Stimulated activated CD8-positive, alpha-beta memory T cell treated with anti-CD3 and anti-CD28 coated beads, Interleukin-4, amount 100 ng/mL, for 1 hour (primary cell): ENCODE measurements at places on chromosomes 2 and 18.

- no peak for DNase-seq
Observed at GRCh38 chr2:140353541-140353940, 1573.4 kb upstream of the NXPH2 start.

DNA sequence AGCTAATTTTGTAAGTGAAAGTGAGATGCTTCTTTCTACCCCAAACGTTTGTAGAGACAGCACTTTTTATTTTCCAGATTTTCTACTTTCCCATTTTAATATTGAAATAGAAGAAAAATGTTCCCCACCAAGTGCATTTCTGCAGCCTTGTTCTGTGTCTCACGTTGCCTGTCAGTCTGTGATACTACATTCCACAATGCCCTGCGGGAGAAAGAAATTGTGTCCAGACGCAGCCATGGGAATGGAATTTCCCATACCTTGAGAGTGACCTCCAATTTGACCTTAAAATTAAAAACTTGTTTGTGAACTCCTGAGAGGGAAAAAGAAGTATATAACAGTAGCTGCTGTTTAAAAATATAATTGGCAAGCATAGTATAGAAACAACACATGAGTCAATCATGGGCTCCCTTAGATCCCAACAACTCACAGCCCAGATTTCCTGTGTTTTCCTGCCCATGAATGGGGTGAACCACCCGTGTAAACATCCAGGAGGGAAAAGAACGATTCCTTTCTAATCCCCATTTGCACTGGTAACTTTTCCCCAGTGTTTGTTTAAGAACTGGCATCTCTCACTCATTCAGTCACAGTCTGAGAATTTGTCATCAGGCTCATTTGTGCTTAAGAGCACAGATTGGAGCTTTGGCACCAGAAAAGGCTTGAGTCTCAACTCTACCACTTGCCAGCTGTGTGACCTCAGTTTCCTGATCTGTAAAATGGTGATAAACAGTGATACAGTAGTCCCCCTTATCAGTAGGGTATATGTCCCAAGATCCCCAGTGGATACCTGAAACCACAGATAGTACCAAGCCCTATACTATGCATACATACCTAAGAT, 166.1 kb upstream of the ZNF521 start:
- DNase-seq = no peak

DNA sequence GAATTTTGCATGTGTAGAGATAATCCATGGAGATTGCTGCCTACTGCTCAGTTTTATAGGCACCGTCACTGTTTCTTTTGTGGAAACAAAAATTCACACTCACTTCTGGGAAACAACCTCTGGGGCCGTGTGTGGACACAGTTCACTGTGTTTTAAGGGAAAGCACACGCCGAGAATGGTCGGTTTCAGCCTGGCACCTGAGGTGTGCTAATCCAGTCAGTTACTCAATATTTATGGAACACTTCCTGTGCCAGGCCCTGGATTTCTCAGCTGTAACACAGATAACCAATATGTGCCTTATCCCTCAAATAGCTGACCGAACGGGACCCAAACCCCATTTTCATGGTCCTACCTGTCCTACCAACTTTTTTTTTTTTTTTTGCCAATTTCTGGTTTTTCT, 179.6 kb downstream of the MGAT5 start:
- DNase-seq = no peak

GRCh38 chr2:12005886-12006681, 259.7 kb downstream of the LPIN1 start:
- DNase-seq = peak; percentile 27

DNA sequence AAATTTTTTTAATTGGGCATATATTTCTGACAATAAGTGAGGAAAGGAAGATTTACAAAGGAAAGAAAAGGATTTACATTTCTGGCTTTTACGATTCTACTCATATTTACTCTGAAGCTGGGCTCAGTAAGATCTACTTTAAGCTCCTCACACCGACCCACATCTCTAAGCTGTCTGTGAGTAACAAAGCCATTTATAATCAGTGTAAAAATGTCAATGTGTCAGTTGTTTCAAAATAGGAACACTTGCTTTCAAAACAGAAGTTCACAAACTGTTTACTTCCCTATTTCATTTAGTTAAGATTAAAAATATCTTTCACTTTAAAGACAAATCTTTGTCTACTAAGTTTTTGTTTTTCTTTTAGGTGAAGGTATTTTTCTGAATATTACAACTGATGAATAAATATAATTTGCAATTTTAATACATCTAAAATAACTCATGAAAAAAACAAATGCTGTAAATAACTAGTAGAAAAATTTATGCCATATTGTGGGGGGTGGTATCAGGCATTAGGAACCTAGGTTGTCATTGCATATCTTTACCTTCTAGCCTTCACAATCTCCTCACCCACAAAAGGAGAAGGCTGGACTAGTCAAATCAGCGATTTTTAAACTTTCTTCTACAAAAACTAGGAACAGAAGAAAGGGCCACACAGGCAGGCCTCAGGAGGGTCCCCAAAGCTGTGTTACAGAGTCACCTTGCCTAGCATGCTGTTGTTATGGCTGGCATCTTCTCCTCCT, 64.5 kb downstream of the TMEM131 start:
- DNase-seq = no peak

GRCh38 chr2:55225481-55226020, 6.5 kb downstream of the CLHC1 start:
- no peak for DNase-seq

GRCh38 chr18:68427951-68428401, 286.9 kb downstream of the TMX3 start:
- DNase-seq = no peak

DNA sequence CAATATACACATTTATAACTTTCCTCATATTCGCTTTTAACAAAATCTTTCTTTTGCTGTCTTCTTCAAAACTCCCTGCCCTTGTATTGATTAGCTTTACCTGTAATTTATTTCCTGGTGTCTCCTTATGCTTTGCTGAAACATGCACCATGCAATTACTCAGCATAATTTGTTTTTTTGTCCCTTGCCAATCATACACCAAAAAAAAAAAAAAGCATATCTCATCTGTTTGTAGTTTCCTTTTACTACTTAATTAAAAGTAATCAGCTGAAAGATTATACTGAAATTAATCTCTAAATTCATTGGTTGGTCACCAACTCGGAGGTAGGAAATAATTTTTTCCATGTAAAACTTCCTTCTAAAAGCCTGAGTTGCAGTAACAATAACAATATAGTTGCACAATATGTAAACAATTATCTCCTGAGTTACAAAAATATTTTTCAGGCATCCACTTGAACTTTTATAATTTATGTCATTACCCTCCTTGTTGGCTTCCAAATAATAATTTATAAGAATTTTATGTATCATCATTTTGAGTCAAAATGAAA, 53.0 kb upstream of the ROCK1 start:
- DNase-seq = no peak

DNA sequence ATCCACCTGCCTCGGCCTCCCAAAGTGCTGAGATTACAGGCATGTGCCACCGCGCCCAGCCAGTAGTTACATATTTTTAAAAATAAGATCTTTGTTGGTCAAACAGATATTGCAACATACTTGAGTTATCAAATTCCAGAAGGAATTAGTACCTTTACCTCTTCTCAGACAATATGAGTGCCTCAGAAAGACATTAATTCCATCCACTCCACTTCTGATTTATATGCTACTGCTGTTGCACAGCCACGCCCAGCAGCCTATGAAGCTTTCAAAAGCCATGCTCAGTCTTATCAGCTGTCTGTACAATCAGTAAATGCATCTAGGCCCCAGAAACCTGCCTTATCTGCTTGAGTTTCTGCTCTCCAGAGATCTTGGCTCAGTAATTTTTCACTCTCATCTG, 47.8 kb downstream of the MEX3C start:
- no peak for DNase-seq

DNA sequence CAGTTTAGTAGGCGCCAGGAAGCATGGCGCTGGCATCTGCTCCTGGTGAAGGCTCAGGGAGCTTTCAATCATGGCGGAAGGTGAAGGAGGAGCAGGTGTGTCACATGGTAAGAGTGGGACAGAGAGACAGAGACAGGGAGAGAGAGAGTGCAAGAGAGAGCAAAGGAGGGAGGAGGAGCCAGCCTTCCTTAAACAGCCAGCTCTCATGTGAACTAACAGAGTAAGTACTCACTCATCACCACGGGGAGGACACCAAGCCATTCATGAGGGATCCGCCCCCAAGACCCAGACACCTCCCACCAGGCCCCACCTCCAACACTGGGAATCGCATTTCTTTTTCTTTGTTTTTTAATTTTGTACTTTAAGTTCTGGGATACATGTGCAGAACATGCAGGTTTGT, 40.8 kb upstream of the CLASP1 start:
- DNase-seq = no peak

- no peak for DNase-seq
Observed at GRCh38 chr18:14999085-14999975, 251.4 kb downstream of the ANKRD30B start.

GRCh38 chr18:73959352-73959751, 188.3 kb downstream of the FBXO15 start:
- no peak for DNase-seq
